NCI-H526 treated with DMSO at 0.1 percent for 48 hours (cell line): ENCODE measurements at places on chromosomes 3 and 15.
A peak's percentile ranks its signal among the peaks of the same experiment; 100 is the strongest.

DNA sequence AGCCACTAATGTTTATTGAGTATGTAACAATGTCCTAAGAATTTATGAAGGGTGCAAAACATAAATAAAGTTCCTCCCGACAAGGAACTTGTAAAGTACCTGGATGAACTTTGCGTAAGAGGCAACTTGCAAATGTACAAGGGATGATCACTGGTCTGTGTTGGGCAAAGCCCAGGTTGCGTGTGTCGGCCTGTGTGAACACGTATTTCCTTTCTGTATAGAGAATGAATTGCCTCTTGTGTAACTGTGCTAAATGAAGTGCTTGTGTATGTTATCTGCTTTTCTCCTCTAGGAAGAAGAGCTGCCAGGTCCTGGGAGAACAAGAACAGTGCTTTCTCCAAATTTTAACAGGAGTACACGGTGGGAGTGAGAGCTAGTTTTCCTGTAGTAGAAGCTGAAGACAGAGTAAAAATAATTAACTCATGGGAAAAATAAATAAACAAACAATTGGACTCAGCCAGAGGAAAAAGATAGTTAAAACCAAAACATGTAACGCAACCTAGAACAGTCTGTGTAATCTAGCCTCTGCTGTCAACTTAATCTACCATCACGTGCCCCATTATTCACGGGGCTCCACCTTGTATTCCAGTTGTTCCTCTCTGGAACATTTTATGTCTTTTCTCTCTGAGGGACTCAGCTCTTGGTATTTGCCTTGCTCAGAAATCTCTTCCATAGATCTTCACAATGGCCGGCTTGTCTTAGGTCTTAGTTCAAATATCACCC, 83.7 kb upstream of the RASGRP1 start:
- DNase-seq, result no peak

DNA sequence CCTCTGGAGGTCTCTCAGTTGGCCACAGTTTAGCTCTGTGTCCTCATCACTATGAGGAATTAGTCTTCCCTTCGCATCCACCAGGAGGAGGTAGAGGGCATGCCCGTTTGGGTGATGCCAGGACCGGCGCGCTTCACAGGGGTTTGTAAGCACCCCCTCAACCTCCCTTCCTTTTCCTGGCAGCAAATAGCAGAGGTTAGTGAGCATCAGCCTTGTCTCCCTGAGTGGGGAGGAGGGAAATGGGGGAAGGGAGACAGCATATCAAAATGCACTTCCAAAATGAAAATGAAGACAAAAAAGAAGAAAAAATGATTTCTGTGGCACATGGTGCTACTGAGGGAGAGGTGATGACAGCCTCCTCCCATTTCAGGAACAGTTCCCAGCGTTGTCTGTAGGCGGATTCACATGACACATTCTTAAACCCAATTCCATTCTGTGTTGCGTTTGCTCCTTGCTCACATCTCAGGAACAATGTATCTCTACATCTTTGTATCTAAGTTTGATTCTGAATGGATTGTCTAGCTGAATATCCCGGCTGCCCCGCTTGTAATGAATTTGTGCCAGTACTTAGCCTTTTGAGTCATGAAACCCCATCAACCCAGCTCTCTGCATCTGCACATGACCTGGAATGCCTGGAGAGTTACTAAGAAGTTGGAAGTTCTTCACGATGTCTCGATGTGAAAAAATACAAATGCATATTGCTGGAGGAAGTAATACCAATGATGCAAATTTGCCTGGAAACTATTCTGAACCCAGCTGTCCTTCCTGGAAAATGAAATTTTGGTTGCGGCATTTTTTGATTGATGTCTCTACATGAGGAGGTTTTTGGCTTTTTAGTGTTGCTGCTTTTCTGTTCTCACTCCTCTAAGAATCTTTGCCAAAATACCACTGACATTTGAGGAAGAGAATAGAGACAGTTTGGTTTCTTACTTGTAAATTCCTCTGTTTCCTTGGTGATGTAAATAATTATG, 45.2 kb downstream of the TYRO3 start:
- DNase-seq, result peak; percentile 64

- DNase-seq, result no peak
Measured at GRCh38 chr3:192597506-192597905, 129.8 kb downstream of the FGF12 start.

DNA sequence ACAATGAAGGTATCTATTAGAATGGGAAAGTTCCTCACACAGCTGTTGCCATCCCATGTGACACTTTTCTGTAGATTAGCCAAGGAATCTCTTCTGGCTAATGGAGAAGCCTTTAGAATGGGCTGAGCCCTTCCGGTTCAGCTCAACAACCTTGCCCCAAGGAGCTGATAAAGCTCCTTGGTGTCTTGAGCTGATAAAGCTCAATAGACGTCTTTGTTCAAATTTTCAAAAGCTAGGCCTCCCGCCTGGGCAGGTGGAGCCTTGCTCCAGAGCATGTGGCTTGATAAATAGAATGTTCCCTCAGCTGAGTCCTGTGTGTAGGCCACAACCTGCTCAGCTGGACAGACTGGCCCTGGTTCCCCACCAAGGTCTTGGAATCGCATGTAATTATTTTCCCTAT, 7.2 kb upstream of the BNIP2 start:
- no peak for DNase-seq

- DNase-seq, result no peak
Measured at GRCh38 chr15:58214591-58215340, 76.6 kb downstream of the AQP9 start.

DNA sequence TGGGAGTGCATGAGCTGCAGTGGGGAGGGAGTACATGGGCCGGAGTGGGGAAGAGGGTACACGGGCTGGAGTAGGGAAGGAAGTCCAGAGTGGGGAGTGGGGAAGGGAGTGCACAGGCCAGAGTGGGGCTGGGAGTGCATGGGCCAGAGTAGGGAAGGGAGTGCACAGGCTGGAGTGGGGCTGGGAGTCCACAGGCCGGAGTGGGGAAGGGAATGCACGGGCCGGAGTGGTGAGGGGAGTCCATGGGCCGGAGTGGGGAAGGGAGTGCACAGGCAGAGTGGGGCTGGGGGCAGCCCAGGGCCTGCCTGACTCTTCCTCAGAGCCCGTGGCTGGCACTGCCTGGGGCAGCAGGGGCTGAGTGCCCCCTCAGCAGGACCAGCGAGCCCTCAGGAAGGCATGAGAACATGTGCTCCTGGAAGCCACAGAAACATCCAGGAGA, 40.7 kb downstream of the KLF15 start:
- no peak for DNase-seq

GRCh38 chr3:12004741-12005513, 739 bp downstream of the SYN2 start:
- peak; percentile 15 for DNase-seq

GRCh38 chr3:51380601-51381332, 4.3 kb upstream of the MANF start:
- no peak for DNase-seq

- peak; percentile 16 for DNase-seq
Measured at GRCh38 chr15:43105077-43105736, 631 bp downstream of the UBR1 start.

GRCh38 chr15:91307601-91308000, 207.5 kb downstream of the SV2B start:
- DNase-seq, result no peak

GRCh38 chr3:99212969-99213368, 311.5 kb upstream of the DCBLD2 start:
- no peak for DNase-seq

DNA sequence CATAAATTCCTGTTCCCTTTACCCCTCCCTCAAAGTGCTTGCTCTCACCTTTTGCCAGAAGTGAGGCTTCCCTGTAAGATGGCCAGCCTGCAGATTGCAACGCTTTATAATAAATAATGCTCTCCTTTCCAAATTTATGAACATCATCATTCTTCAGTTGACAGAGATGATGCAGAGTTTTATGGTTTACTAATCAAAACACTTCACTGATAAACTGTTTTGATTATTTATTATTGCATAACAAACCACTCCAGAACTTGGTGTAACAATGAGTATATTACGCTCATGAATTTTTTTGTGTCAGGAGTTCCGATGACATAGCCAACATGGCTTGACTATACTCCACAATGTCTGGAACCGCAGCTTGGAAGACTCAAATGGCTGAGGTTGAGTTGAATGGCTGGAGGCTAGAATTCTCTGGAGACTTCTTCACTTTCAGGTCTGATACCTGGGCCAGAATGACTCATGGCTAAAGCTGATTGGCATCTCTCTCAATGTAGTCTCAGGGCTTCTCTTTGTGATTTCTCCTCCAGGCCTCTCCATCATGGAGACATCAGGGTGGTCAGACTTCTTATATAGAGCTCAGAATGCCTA, 27.3 kb upstream of the TGFBR2 start:
- no peak for DNase-seq

- no peak for DNase-seq
Measured at GRCh38 chr15:73328149-73328820, 40.5 kb downstream of the HCN4 start.

GRCh38 chr3:71547249-71548198, 36.0 kb downstream of the FOXP1 start:
- no peak for DNase-seq

- no peak for DNase-seq
Measured at GRCh38 chr15:94840794-94841783, 609.7 kb downstream of the MCTP2 start.

- no peak for DNase-seq
Measured at GRCh38 chr15:54580643-54581042, 602.4 kb downstream of the UNC13C start.

GRCh38 chr3:141955175-141955574, 78.7 kb downstream of the ATP1B3 start:
- no peak for DNase-seq

- DNase-seq, result no peak
Measured at GRCh38 chr3:133750259-133750656, 4.1 kb downstream of the TF start.

DNA sequence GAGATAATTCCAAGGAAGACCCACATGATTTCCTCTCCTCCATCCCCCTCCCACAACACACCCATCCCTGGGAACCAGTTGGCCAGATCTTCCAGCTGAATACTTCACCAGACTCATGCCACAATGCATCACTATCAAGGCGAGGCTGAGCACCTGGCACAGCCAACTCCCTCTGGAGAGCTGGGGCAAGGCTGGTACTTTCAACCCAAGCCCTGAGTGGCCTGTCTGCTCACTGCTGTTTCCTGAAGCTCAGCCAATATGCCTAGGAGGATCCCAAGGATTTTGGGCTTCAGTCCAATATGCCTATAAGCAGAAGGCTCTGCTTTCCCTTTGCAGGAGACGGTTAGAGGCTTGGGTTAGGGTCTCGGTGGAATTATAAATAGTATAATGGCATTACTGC, 90.9 kb upstream of the NEO1 start:
- DNase-seq, result no peak
